Activated CD4-positive, alpha-beta T cell treated with anti-CD3 and anti-CD28 coated beads for 36 hours (primary cell): ENCODE measurements at places on chromosomes 16 and 17. TPM values are rescaled to one million over a fixed set of nuclear protein-coding genes. Genes with fewer than 3 reads are reported as not detected.

GRCh38 chr17:40961591-40961990, 5.2 kb downstream of the KRT39 start:
- DNase-seq = no peak

Gene TNRC6A
- total RNA-seq = 46.1 TPM

GRCh38 chr17:65222214-65222738, 85.1 kb downstream of the RGS9 start:
- no peak for DNase-seq

DNA sequence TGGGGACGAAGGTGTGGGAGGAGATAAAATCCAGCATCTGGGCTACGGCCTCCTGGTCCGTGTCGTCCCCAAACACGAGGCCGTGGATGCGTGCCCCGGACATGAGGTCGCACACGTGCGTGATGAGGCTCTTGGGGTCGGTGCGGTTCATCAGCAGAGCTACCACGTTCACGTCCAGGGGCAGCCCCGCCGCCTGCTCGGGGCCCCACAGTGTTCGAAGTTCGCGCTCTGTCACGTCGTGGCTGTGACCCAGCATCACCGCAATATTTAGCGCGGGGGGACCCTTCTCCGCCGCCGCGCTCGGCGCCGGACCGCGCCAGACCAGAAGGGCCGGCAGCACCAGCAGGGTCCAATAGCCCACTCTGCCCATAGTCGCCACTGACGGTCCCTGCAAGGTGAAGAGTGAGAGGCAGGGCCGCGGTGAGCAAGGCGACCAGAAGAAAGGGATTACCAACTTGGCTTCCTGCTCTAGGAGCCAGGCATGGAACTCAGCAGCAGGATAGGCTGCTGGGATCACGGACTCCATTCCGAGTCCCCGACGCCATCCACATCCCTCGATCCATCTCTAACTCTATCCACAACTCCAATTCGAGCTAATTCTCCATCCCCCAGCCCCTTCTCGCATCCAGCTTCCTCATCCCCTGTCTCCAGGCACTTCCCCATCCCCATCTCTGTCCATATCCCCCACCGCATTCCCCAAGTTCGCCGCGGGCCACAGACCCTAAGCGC, 2.0 kb downstream of the GRIN2A start:
- no peak for DNase-seq

Gene EFCAB5
- 0.54 TPM for total RNA-seq

- DNase-seq = peak; percentile 85
These were observed 981 bp upstream of the UNC13D start for GRCh38 chr17:75845058-75845711.

- DNase-seq = no peak
These were observed 2.6 kb upstream of the NDE1 start for GRCh38 chr16:15647294-15648014.

Gene FBXL16
- 6.1 TPM for total RNA-seq

DNA sequence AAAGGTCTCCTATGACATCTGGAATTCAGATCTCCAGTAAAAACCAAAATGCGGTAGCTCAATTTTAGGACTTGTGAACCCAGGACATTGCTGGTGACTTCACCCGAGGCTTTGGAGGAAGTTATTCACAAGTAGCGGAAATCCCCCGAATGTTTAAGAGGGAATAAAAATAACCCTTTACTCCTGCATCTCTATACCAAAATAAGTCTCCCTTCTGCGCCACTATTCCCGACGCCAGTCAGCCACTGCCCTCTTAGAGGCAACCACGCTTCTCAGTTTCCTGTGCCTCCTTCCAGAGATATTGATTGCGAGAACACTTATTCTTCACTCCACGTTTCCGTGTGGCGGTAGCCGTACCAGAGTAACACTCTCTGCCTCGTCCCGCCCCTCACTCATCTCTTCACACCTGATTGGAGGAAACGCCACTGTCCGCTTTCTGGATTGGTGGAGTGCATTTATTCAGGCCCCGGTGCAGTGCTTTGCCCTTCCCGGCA, 27.4 kb downstream of the EMP2 start:
- DNase-seq = peak; percentile 77

- no peak for DNase-seq
These were observed 210.7 kb upstream of the NLRP1 start for GRCh38 chr17:5794881-5795506.

Gene CACNG3
- not detected for total RNA-seq

Gene OTOP3
- total RNA-seq = not detected

GRCh38 chr17:69418535-69418934, 4.0 kb downstream of the MAP2K6 start:
- no peak for DNase-seq

DNA sequence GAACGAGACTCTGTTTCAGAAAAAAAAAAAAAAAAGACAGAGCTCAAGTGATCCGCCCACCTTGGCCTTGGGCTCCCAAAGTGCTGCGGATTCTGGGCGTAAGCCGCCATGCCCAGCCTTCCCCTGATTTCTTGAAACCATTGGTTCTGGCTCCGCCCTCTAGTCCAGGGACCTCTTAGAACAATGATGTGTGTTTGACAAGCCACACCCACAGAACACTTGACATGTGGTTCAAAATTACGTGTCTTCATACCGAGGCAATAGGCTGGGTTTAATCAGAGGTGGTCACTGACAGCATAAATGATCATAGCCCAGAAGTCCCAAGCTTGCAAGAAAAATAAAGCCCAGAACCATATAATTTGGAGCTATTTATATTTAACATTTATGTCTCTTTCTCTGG, 23.0 kb downstream of the KNOP1 start:
- no peak for DNase-seq

- DNase-seq = peak; percentile 96
These were observed 1.8 kb upstream of the SOST start for GRCh38 chr17:43760254-43760852.

Gene PLA2G10
- not detected for total RNA-seq

DNA sequence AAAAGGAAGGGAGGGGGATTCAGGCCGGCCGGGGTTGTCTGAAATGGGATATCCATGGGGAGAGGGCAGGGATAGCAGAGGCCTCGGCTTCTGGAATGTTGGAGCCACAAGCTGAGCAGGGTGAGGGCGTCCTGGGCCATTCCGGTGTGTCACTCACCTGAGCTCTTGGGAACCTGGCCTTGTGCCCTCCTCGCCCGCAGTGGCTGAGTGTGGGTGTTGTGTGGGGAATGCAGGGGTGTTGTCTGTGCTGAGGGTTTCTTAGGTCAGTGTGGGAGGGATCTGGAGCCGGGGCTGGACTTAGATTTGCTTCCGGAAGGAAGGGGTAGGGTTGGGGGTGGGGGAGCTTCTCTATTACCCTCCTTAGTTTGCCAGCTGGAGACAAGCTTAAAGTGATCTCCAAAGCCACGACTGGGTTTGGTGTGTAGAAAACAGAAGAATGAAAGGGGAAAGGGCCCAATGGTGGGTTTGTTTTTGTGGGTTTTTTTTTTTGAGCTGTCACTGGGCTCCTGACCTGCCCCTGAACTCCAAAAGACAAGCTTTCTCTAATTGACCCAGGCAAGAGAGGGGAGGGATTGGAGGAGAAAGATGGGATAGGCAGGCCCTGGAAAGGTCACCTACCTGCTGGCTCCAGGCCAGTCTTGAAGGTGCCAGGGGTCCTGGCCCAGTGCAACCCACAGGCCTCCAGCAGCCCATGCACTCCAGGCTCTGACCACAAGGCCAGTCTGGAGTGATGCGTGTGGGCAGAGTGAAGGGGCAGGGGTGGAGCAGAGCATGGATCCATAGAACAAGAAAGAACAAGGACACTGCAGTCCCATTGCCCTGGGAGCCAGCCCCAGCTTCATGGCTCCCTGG, at the start of gene SULT1A2:
Gene SULT1A2, minus strand, starts transcription at position 211 of the 852 bp plus-strand sequence. CDS start 1,120 bp downstream, outside the sequence.
- no peak for DNase-seq

DNA sequence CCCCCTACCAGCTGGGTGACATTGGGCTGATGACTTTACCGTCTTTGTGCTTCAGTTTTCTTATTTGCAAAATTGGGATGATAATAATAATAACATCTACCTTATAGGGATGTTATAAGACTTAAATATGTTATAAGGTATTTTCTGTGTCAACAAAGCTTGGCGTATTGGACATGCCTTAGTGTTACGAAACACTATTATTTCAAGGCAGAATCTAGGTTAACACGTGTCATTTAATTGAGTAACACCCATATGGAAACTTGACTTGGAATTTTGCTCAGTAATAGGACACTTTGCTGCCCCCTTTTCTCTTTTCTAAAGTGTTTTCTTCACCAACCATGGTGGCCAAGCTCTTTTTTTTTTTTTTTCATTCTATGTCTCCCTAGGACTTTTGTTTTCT, 294.2 kb upstream of the SALL1 start:
- DNase-seq = no peak

Gene HBA2
- total RNA-seq = not detected

- no peak for DNase-seq
These were observed 63.9 kb downstream of the NETO2 start for GRCh38 chr16:47079860-47080259.

- DNase-seq = no peak
These were observed 106.8 kb upstream of the NOG start for GRCh38 chr17:56486732-56487131.

GRCh38 chr16:84014570-84015327, 27.8 kb downstream of the SLC38A8 start:
- no peak for DNase-seq

- no peak for DNase-seq
These were observed 160.6 kb downstream of the PRKCB start for GRCh38 chr16:23996258-23996955.

- DNase-seq = no peak
These were observed 1.4 kb downstream of the KRT38 start for GRCh38 chr17:41439375-41439774.

Gene TBC1D26
- total RNA-seq = 0.30 TPM

DNA sequence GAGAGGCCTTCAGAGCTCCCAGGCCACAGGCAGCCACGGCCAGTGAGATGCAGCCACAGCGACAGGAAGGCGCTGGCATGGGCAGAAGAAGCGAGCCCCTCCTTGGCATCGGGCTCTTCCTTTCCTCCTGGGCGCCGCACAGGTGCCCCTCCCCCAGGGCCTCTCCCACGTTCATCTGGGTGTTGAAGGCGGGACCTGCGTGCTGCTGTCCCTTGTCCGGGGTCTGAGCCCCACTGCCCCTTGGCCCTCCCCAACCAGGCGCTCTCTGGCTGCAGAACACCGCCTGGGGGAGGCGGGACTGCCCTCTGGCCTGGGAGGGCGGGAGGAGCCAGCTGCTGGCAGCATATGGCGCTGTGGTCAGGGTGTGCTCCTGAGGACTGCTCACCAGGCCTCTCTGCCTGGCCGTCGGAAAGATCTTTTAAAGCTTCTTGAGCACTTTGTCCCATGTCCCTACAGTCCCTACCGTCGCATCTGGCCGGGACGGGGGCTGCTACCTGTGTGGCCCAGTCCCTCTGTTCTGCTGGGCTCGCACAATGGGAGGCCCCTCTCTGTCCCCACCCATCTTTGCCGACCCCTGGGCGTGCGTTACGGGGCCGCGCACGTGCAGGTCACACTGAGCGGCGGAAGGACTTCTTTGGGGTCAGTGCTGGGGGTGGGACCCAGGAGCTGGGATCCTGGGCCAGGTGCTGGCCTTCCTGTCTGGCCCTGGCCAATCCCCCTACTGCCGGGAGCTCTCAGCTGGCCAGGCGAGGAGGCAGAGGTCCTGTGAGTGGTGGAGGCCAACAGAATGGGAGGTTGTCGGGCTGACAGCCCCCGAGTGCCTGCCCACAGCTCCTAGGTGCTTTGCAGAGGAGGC, 1.7 kb downstream of the SLC25A10 start:
- DNase-seq = no peak

Gene SMIM5
- total RNA-seq = 0.12 TPM

- no peak for DNase-seq
These were observed 145.6 kb downstream of the GSG1L start for GRCh38 chr16:27917949-27918348.

DNA sequence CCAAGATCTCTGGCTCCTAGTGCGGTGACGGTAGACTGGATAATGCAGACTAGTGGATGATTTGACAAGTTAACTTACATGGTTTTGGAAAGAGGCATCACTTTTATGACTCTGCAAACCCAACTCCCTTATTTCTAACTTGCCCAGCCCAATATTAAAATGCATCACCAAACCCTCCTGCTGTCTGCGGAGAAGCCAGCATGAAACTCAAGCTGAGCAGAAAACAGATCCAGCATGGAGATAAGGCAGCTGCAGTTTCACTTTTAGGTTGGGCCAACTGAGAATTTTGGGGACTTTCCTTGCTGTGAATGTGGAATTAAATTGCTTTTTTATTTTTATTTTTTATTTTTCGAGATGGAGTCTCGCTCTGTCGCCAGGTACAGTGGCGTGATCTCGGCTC, 27.8 kb downstream of the CDH1 start:
- peak; percentile 61 for DNase-seq
